Hematopoietic multipotent progenitor cell treated with erythropoietin and hydrocortisone succinate and interleukin-3 and kit ligand, for 4 days (in vitro differentiated cells): ENCODE measurements at places on chromosomes 12 and 14.
A peak's percentile ranks its signal among the peaks of the same experiment; 100 is the strongest.

- no peak for DNase-seq
Observed at GRCh38 chr12:98721204-98721702, 76.2 kb downstream of the APAF1 start.

GRCh38 chr12:58310368-58310767 lies 369.0 kb downstream of the ATP23 start:
- no peak for DNase-seq

DNA sequence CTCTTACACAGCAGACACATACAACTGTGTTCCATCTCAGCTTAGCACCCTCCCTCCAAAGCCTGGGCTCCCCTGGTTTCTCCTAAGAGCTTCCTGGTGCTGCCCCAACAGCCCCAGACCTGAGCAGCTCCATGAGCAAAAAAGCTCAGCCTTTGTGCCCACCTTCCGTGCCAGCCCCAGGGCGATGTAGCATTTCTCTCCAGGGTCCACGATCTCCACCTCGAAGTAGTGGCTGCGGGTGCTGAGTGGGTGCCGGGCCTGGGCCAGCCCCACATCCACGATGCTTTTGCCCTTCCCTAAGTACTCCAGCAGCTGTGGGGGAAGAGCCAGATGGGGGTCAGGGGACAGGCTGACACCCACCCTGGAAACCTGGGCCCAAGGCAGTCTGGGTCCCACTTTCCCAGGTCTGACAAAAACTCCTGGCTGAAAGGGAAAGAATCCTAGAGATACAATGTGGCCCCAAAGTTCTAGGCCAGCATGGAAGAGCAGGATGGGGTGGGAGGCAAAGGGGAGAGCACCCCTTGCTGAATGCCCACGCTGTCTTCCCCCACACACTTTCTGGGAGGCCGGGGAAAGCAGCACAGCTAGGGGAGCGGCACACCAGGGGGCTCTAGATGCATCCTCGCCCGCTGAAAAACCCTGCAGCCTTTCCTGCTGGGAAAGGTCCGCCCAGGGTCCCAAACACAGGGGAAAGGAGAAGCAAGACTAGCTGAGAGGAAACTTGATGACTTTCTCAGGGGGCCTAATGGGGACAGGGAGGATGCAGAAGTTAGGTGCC lies 11.0 kb downstream of the SPRYD3 start:
- no peak for DNase-seq

DNA sequence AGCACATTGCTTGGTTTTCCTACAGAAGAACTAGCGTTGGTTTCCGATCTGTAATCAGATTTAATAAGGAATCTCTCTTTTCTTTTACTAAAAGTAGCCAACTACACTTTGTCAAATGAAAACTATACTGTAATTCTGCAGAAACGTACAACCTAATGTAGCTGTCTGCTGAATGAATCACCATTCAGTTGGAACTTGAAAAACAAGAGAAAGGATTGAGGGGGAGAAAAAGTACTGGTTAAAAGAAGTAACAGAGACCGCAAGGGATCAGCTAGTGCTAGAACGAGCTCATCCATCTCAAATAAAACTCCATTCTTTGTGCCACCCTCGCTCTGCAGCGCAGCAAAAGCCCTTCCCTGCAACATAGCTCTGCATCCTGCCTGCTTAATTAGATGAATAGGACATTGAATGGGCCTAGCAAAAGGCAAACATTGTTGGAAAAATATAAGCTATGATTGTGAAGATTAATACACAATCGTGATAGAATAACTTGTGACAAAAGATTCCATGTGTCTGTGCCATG lies 2.6 kb downstream of the GARIN2 start:
- DNase-seq, result no peak

GRCh38 chr14:52538623-52539022 lies 13.7 kb downstream of the TXNDC16 start:
- DNase-seq, result no peak

DNA sequence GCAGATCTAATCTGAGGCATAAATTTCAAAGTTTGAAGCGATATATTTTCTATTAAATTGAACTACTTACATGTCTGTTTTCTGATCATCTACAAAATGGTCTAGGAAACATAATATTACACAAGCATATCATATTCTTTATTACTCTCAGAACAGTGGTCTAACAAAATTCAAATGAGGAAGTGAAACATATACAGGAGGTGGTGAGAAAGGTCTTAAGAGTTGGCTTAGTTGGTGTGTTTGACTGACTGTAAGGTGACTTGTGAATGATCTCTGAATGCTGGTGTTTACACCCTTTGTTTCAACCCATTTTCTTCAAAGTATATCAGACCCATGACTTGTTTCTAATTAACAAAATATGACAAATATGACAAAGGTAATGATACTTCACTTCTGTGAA lies 1156.8 kb downstream of the SLC16A7 start:
- DNase-seq, result peak; percentile 6

DNA sequence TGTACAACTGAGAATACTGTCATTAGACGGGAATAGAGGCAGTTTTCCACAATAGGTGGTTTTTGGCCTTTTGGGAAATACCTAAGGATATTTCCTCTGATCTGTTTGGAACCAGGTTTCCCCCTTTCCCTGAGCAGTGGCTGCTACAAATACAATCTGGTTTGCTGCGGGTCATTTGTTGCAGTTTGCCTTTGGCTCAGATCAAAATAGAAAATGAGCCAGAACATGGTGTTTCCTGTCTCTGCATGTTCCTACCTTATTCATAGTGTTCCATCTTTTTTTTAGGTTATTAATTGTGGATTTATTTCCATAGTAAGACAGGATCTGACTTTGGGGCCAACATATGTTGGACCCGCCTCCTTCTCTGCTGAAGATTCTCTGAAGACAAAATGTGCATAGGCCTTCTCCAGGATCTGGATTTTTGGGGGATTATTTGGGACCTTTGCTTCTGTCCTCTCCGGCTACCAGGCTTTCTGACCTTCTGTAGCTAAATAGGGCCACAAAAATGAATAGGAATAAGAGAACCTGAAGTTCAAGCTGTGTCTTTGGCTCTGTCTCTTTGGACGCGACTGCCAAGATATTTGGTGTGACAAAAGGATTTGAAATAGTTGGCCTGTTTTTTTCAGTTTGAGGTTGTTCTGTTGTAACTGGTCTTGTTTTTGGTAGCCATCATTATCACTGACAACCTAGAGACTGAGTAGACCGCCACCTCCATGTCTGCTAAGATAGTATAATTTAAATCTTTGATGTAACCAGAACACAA lies 146.9 kb downstream of the PRKCH start:
- DNase-seq, result no peak

DNA sequence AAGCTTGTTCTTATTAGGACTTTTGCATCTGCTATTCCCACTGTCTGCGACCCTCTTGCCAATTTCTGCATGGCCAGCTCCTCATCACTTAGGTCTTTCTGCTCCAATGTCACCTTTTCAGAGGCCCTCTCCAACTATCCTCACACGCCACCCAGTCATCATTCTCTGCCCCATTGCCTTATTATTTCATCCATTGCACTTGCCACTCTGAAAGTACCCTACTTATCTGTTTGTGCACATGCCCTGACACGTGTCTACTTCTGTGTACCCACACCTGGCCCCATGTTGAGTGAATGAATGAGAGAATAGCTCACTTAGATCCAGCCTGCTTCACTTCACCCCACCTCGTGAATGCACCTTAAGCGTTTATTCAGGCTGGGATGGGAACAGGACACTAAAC lies 218.7 kb upstream of the TBX3 start:
- no peak for DNase-seq

DNA sequence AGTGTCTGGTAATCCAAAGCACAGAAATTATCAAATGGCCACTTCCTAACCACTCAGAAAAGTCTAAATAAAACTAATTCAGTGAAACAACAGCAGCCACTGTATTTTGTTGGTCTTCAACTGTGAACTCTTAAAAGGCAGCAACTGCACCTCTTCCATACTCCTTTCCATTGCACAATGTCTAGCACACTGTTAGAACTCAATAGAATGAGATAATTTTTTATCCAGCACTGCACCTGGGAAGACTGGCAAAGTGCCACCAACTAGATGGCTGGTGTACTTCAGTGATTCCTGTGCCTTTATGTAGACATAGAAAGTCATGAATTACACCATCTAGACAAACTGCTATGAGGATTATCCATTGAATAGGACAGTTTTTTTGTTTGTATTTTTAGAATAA lies 26.2 kb downstream of the LGR5 start:
- DNase-seq, result peak; percentile 52

DNA sequence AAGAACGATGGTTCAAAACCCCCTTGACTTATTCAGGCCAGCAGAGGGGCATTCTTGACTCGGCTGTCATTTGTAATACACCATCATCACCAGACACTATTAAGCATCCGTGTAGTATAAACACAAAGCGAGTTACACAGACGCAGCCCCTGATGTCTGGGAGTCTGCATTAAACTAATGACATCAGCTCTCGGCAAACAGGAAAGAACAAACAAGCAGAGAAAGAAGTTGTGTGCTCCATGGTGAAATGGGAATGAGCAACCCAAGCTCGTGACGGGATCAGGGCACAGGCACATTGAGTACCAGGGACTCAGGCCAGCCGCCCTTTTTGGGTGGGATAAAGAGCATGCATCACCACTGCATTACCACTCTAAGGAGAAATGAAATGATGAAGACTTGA lies 460.1 kb downstream of the MED13L start:
- DNase-seq, result no peak

DNA sequence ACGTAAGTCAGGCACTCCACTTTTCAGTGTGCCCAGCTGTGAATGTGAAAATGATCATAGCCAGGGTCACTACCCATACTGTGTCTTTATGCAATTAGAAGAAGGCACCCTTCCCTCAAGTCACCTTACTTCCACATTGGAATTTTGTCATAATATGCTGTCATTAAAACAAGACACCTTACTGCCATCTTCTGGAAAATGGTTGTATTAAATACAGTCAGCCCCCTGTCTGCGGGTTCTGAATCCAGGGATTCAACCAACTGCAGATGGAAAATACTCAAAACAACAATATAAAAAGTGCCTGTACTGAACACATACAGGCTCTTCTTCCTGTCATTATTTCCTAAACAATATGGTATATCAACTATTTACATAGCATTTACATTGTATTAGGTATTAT lies 70.2 kb upstream of the TBX5 start:
- DNase-seq, result peak; percentile 3

GRCh38 chr14:102063109-102063807 lies 23.6 kb downstream of the HSP90AA1 start:
- DNase-seq, result peak; percentile 96

- DNase-seq, result no peak
Observed at GRCh38 chr12:124474709-124475108, 92.7 kb downstream of the NCOR2 start.

DNA sequence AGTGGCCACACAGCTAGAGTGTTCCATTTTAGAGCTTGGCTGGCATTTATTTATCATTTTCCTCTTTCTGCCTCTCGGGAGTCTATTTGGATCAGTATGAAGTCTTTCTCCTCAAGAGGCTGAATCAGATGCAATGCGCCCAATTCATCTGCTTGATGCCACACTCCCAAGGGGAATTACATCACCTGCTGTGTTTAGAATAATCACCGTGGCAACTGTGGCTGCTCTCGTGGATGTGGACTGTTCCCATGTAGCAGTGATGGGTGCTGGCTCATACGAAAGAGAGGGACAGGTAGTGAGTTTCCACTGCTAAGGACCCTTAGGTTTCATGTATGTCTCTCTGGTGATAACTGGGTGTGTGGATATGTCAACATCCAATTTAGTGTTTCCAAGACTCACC lies 70.7 kb downstream of the SRRM4 start:
- no peak for DNase-seq

- no peak for DNase-seq
Observed at GRCh38 chr12:95787274-95787818, 3.2 kb downstream of the NTN4 start.

DNA sequence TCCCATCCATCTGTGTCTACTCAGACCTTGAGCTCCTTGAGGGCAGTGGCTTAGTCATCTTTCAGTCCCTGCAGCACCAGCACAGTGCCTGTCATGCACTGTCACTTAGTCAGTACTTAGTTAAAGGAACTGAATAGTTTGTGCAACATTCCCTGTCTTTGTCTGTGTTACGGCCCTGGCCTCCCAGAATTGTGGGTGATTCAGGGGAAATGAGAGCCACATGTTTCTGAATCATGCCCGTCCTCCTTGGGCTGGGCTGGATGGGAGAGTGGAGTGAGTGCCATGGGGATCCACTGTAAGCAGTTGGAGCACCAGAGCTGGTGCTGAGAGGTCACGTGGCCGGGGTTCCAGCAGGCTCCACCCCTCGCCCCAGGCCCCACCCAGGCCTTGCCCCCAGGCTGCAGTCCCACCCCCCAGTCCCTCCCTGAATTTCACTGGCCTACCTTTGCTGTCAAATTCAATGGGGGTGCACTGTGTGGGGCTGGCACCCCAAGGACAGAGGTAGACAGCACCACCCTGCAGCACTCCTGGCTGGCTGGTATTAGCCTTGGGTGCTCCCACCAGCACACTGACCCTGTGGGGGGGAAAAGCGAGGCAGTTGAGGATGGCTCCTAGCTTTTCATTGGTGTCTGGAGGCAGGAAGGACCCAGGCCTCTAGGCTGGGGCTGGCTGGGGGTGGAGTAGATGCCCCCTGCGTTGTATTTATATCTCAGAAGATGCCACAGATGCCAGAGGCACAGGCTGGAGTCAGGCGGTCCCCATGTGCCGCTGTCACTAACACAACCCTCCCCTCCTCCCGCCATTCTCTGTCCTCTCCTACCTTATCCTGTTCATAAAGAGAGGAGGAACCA lies 7.5 kb downstream of the ITGA5 start:
- peak; percentile 73 for DNase-seq

DNA sequence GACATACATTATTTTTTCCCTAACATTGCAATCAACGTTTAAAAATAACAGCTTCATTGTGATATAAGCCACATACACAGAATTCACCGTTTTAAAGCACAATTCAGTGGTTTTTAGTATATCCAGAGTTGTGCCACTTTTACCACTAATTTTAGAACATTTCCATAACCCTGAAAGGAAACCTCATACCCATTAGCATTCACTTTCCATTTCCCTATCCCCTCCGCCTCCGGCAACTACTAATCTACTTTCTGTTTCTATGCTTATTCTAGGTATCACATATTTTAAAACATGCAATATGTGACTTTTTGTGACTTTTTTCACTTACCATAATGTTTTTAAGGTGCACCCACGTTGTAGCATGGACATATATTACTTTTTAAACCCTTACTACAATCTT lies 55.6 kb upstream of the ISM2 start:
- peak; percentile 27 for DNase-seq

- DNase-seq, result no peak
Observed at GRCh38 chr12:108335349-108336119, 3.6 kb downstream of the CMKLR1 start.

GRCh38 chr12:52754135-52754534 lies 23.0 kb downstream of the KRT76 start:
- no peak for DNase-seq

GRCh38 chr12:91074851-91075250 lies 17.0 kb upstream of the KERA start:
- DNase-seq, result no peak

DNA sequence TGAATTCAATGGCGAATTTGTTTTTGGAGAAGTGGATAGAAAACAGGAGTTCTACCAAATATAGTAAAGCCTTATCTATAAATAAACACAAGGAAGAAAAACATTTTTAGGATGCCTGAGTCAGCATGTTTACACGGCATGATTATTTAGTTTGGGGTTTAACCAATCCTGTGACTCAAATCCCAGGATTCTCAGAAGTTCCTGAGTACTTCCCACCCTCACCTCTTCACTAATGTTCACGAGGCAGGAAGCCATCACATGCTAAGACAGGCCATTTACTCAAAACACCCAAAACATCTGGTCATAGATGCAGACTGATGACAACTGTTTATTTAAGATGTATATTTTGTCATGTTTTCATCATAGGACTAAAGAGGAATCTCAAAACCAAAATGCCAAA lies 3.4 kb upstream of the GLRX5 start:
- DNase-seq, result no peak
